ENCODE measurements at places on chromosomes 2 and 18.

GRCh38 chr2:46601328-46601963 is 122.1 kb downstream of the TMEM247 start:
- no peak for DNase-seq

DNA sequence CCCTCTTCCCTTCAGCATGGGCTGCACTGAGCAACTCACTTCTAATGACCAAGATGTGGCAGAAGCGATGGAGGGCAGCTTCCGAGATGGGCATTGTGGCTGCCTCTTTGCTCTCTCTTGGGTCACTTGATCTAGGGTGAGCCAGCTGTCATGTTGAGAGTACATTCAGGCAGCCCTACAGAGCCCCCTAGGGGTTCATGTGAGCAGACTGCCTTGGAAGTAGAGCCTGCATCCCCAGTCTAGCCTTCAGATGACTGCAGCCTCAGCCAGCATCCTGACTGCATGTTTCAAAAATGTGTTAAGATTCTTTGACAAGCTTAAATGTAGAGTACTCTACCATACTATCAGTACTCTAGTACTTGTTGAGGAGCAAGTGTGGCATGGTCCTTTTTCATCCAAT is 143.9 kb downstream of the NCK2 start:
- DNase-seq, result no peak

GRCh38 chr2:234243871-234244565 is 193.5 kb downstream of the SPP2 start:
- DNase-seq, result no peak

- DNase-seq, result no peak
Measured at GRCh38 chr2:233912691-233913423, 4.3 kb upstream of the TRPM8 start.

GRCh38 chr2:46460241-46460921 is 19.0 kb upstream of the TMEM247 start:
- DNase-seq, result peak; percentile 79

- no peak for DNase-seq
Measured at GRCh38 chr2:217588266-217588665, 414.5 kb downstream of the TNS1 start.

DNA sequence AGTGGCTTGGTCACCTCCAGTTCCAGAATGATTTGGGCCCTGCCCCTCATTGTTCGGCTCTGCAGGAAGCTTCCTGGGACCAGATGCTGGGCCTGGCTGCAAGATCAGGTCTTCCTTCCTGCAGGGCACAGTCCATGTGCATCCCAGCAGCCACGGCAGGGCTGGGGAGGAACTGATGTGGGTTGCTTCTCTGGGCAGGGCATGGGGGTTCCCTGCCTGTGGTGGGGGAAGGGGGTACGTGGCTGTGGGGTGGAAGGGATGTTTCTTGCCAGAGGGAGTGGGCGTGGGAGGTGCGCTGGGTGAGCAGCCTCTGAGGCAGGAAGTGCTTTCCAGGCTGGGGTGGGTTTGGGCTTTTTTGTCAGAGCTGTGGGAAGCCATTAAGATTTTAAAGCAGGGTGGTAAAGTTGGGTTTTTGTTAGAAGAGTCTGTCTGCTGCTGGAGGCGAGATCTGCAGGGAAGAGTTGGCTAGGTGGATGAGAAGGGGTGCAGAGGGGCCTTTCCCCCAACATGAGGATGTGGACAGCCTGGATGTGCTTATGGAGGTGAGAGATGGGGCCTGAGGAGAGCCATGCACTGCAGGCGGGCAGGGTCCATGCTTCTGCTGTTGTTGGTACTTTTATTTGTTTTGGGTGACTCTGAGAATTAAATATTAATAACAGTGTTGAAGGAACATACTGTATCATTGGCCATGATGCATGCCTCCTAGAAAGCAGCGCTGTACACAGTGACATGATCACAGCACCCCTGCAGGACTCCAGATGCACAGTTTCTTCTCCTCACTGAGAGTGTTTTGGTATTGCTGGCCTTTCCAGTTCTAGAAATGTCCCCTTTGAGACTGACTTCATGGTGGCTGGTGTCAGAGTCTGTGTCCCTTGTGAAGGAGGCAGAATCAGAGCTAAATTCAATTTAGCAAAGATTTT is 45.3 kb downstream of the DGKD start:
- no peak for DNase-seq

GRCh38 chr2:75506101-75506697 is 54.5 kb downstream of the EVA1A start:
- DNase-seq, result no peak

DNA sequence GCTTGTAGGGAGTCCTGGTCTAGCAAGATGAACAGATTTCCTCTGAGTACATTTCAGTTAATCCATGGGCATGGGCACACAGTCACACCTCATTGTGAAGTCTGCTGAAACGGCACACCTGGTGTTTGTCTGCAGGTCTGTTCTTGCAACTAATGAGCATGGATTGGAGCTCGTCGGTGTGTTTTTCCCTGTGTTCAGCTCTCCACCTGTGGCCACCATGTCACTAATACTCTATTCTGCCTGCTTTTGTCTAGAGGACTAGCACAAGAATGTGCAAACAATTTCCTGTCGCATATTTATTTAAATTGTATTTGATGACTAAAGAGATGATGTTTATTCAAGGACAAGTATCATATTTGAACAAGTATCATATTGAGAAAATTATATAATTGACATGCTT is 24.5 kb upstream of the PPP4R1 start:
- no peak for DNase-seq

GRCh38 chr2:175126661-175127060 is 41.3 kb downstream of the ATF2 start:
- no peak for DNase-seq

DNA sequence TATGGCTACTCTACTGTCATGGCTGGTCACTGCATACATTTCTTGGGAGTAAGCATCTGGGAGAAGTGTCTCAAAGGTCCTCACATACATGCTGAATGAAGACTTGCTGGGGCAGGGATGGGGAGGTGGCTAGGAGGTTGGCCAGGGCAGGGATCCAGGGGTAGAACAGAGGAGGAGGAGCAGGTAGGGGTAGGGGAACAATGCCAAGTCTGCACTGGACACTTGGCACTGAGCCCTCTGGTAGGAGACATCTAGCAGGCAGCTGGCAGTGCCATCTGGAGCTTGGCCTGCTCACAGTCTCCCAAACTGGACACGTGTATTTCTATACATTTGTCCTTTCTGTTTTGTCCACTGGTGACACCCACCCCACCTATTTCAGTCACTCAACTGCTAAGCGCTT is 62.7 kb upstream of the REV1 start:
- no peak for DNase-seq

DNA sequence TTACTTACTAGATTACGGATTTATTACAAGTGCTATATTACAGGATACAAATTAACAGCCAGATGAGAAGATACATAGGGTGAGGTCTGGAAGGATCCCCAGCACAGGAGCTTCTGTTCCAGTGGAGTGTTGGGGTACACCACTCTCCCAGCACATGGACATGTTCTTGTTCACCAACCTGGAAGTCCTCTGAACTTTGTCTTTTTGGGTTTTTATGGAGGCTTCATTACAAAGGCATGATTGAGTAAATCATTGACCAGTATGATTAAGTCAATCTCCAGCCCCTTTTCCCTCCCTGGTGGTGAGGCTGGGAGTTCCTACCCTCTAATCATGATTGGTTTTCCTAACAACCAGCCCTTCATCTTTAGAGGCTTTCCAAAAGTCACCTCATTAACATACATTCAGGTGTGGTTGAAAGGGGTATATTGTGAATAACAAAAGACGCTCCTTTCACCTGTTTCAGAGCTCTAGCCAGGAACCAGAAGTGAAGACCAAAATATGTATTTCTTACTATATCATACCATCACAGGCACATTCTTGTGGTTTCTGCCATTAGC is 38.3 kb downstream of the APLF start:
- no peak for DNase-seq

GRCh38 chr2:220528180-220528675 is 900.8 kb downstream of the SLC4A3 start:
- DNase-seq, result no peak
